ENCODE measurements at places on chromosomes 5 and 9. TPM values are rescaled to one million over a fixed set of nuclear protein-coding genes. Genes with fewer than 3 reads are reported as not detected.

Gene RORB
- total RNA-seq = 0.02 TPM

DNA sequence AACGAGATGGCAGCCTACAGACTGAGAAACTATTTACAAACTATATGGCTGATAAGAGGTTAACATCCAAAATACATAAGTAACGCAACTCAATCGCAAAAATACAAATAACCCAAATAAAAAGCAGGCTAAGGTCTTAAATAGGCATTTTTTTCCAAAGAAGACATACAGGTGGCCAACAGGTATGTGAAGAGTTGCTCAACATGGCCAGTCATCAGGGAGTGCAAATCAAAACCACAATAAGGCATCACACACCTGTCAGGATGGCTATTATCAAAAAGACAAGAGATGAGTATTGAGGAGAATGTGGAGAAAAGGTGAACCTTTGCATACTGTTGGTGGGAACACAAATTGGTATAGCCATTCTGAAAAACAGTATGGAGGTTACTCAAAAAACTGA, 73.5 kb downstream of the CAMSAP1 start:
- no peak for DNase-seq

DNA sequence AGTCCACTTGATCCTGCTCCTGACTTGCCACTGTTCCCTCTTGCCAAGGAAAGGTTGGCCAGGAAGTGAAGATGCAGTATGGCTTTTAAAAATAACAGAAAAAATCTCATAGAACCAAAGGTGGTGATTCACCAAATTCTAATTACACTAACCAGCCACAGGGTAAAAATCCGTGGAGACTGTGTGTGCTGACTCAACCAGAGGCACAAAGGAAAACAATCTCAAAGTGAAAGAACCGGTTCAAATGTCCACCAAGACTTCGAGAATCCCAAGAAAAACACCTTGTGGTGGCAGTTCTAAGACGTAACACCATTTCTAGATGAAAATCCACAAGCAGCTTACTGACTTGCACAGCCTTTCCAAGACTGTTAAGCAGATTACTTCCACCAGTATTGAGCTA, 279.1 kb downstream of the TLE1 start:
- DNase-seq = no peak

DNA sequence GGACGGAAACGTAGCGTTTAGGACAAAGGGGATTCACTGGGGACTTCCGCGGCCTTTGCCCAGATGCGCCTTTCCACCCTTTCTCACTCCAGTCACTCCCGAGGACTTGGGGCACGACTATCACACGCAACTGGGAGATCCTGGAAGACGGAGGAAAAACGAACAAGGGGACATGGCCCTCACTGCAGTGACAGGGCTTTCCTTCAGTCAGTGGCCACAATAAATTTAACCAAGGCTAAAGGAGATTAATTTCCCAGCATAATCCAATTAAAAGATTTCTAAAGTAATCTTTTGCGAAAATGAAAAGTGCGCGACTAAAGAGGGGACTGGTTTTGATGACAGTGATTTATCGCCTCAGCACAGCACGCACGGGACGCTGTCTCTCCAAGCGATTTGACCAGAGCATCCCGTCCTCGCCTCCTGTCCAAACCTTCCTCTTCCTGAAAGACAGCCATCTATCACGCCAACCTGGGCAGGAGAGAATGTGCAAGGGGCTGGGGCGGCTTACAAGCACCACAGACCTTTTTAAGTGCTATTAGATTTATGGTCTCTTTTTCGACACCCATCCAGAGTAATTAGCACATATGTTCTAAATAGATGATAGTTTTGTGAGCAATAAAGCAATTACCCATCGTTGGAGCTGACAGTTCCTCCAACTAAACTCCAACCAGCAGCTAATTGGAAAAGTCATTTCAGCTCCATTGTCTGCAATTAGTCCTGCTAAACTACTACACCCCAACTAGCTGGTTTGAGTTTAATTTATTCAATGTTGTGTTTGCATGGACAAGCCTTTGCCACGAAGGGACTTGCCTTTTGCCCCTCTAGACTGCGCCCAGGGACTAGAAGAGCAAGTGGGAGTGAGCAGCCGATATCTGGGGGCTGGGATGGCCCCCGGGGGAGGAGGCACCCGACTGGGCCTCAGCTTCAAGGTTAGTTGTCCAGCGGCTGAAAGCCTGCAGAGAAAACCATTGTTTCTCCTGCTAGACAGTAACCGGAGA, 7.4 kb downstream of the NR2F1-AS1 start:
- DNase-seq = no peak

DNA sequence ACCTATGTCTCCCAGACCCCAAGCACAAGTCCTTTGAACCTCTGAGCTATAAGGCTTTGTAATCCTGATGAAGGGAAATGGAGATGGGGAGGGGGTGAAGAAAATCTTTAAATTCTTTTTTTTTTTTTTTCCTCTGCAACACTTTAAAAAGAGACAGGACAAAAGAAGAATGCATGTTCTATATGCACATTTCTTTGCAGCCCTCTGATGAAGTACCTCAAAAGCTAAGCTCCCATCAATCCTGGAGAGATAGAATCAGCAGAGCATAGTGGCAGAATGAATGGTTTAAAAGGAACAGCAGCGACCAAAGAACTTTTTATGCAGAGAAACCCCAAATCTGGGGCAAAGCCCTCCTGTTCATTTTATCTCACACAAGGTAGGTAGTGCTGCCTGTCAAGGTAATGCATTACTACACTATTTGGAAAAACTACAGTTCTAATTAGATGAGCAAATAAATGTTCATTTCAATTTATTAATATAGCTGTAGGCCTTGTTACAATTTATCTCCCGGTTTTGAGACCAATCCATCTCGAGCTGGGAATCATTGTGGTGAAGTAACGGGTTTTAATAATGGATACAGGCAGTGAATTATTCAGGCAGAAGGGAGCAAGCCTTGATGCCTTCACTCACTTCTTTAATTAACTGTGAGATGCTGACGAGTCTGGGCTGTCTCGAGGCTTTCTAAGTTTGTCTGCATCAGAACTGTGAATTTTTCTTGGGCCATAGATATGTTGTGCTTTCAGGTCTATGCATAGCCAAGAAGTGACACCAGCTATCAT, 173.5 kb upstream of the ZNF608 start:
- DNase-seq = no peak

- DNase-seq = no peak
Measured at GRCh38 chr5:177600508-177601018, 631 bp downstream of the B4GALT7 start.

DNA sequence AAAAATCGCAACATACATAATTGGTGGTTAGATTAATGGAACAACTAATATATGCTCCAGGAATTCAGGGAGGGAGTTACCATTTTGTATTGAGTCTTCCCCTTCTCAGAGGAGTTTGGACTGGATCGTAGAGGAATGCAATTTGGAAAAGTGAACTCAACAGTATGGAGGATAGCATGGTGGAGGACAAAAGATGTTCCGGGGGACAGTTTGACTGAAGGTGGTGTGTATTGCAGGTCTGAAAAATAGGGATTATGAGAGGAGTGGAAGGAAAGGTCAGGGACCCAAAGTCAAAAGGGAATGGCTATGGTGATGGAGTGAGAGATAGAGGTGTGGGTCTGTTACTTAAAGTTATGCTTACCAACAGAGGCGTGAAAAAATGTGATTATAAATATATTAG, 1.5 kb downstream of the DNAJC21 start:
- no peak for DNase-seq

Gene SLC46A2
- not detected for total RNA-seq

DNA sequence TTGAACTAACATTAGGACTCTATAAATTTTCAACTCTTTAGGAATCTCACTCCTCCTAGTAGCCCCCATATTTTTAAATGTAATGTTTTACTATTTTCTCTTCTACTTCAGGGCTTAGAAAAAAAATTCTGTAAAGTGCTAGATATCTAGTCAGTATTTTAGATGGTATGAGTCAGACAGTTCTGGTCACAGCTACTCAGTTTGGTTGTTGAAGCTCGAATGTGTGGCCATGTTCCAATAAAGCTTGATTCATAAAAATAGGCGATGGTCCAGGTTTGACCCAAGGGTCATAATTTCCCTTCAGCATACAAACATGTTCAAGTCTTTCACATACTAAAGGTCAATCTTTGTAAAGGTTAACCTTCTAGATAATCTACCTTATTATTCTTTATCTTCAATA, 566.0 kb upstream of the CDH18 start:
- no peak for DNase-seq

GRCh38 chr5:94623877-94624276, 5.4 kb downstream of the SLF1 start:
- no peak for DNase-seq

DNA sequence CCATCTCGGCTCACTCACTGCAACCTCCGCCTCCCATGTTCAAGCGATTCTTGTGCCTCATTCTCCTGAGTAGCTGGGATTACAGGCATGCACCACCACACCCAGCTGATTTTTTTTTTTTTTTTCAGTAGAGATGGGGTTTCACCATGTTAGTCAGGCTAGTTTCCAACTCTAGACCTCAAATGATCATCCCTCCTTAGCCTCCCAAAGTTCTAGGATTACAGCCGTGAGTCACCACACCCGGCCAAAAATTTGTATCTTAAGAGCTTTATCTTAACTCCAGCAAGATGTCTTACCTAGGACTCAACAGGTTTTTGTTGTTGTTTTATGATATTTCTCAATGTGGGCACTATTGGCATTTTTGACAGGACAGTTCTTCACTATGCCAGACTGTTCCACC, 27.9 kb downstream of the LYRM7 start:
- DNase-seq = no peak

- DNase-seq = no peak
Measured at GRCh38 chr5:80569086-80569960, 757 bp downstream of the ANKRD34B start.

- no peak for DNase-seq
Measured at GRCh38 chr5:113201715-113202114, 225.1 kb downstream of the DCP2 start.

Gene ISL1
- total RNA-seq = not detected

DNA sequence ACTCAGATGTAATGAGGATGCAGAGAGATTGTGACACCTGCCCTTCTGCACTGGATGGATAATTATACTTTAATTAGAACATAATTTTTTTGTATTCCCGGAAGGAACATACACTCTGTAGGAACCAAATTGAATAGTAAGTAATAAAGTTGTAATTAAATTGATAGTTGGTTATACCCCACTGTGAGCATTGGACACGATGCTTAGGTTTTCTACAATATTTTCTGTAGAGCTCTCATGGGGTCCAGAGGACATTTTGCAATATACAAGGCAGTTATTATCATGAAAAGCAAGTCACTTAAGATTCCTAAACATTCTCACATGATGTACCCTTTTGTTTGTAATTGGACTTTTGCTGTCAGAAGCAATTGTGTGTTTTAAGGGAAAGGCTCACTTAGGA, 63.4 kb downstream of the DIRAS2 start:
- no peak for DNase-seq

- no peak for DNase-seq
Measured at GRCh38 chr5:79021753-79022152, 36.6 kb upstream of the ARSB start.

GRCh38 chr9:127903557-127904475, 4.4 kb upstream of the ST6GALNAC6 start:
- peak; percentile 96 for DNase-seq

GRCh38 chr9:21265421-21266189, 25.8 kb upstream of the IFNA14 start:
- DNase-seq = no peak

- no peak for DNase-seq
Measured at GRCh38 chr9:122370869-122371755, at the start of gene PTGS1. TSS of gene PTGS1 (plus strand) at chr9:122371024. CDS start at chr9:122371085, 61 bp downstream.

DNA sequence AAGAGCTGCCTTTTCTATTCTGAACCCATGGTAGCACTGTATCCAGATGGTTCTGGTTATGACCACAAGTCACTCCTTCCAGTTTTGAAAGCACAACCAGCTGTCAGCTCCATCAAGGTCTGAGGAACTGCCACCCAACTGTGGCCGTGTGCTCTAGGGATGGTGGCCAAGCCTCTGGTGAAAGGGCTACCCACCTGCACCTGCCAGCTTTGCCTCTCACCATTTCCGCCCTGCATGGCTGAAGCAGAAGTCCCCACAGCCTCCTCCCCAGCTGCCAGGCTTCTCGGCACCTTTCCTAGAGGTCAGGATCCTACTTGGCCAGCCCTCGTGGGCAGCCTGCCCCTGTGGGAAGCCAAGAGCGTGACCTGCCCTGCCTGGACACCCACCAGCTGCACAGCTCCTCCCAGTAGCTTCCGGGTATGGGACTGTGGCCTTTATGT, 16.8 kb downstream of the SEMA5A start:
- DNase-seq = no peak

- DNase-seq = no peak
Measured at GRCh38 chr9:103949096-103949495, 145.0 kb upstream of the SMC2 start.

DNA sequence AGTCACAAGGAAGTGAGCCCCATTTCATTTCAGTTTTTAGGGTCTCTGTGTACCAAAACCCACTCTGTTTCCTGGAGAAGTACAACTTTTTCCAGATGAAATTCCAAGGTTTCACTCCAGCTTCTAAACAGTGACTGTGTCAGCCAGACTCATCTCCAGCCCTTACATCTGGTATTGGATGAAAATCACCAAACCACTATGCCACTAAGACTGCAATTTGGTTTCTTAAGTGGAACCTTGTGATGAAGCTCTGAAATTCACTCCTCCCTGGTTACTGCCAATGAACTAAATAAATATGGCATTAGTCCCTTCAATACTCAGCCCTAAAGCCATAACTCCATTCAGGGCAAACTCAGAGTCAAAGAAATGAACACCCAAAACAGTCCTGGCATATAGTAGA, 211.2 kb upstream of the DAPK1 start:
- DNase-seq = no peak

- DNase-seq = peak; percentile 3
Measured at GRCh38 chr5:1005904-1006655, 2.5 kb upstream of the NKD2 start.

Gene PCDHGA4
- total RNA-seq = not detected

DNA sequence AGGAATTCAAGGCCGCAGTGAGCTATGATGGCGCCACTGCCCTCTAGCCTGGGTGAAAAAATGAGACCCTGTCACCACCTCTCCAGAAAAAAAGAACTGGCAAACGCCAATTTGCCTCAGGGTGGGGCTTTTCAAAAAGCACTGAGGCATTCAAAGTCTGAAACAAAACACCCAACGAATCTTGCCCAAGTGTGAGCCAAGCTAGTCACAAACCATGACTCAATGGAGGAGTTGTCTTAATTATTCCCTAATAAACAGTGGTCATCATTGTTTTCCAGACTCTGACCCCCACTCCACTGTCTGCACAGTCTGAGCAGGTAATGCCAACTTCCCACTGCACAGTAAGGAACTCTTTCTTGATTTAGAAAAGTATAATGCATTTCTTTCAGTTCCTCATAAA, 16.8 kb downstream of the FRMD3 start:
- no peak for DNase-seq

Gene PCDHB2
- not detected for total RNA-seq
